ENCODE measurements at places on chromosomes 6 and 20. TPM values are rescaled to one million over a fixed set of nuclear protein-coding genes. Genes with fewer than 3 reads are reported as not detected.

Gene VSX1
- not detected for total RNA-seq

Gene PFDN6
- total RNA-seq: 114 TPM

Gene HLA-DOA
- total RNA-seq: 0.38 TPM

Gene CLPSL2
- total RNA-seq: not detected

Gene TPBG
- not detected for total RNA-seq

Gene RAET1L
- total RNA-seq: not detected

Gene GGTLC1
- not detected for total RNA-seq

Gene CDSN
- not detected for total RNA-seq

Gene PSORS1C1
- not detected for total RNA-seq

Gene CST5
- total RNA-seq: not detected

Gene MDFI
- not detected for total RNA-seq

Gene AIF1
- 69.6 TPM for total RNA-seq

Gene RSPO4
- not detected for total RNA-seq

Gene SFTA2
- not detected for total RNA-seq

Gene SAPCD1
- total RNA-seq: 17.7 TPM

Gene LPIN3
- 1.2 TPM for total RNA-seq

Gene LGSN
- total RNA-seq: not detected

Gene NQO2
- 29.1 TPM for total RNA-seq

Gene NRSN1
- total RNA-seq: not detected

Gene GPR6
- total RNA-seq: not detected

Gene CALHM6
- 24.8 TPM for total RNA-seq

Gene CST7
- 117 TPM for total RNA-seq

Gene CALHM4
- not detected for total RNA-seq

Gene CRYBG1
- total RNA-seq: 10.0 TPM

Gene ZNF337
- total RNA-seq: 16.1 TPM

Gene RNF217
- 1.2 TPM for total RNA-seq

Gene TRIM40
- total RNA-seq: not detected

Gene OXT
- not detected for total RNA-seq

Gene TTBK1
- total RNA-seq: 0.72 TPM

Gene EPHA7
- not detected for total RNA-seq

Gene TSBP1
- not detected for total RNA-seq

Gene THBD
- not detected for total RNA-seq

Gene IMPG1
- not detected for total RNA-seq

Gene SMLR1
- not detected for total RNA-seq

Gene KHDC1L
- total RNA-seq: not detected

Gene BPIFB2
- not detected for total RNA-seq
